Pancreas (tissue), 10 donors: ENCODE measurements at places on chromosomes 1 and 21. TPM values are rescaled to one million over a fixed set of nuclear protein-coding genes. Genes with fewer than 3 reads are reported as not detected.

Gene MYCL
- total RNA-seq: 7.8 TPM

Gene FCER1G
- total RNA-seq: 10.9 TPM

GRCh38 chr1:68770817-68771216 is 273.9 kb upstream of the DEPDC1 start:
- H3K4me3 ChIP-seq: no peak overlapping the region
- H3K36me3 ChIP-seq: no peaks in the 10 kb centered on the region
- no peaks in the 10 kb centered on the region for H3K27me3 ChIP-seq
- H3K27ac ChIP-seq: no peak overlapping the region
- no peaks in the 10 kb centered on the region for H3K4me1 ChIP-seq

DNA sequence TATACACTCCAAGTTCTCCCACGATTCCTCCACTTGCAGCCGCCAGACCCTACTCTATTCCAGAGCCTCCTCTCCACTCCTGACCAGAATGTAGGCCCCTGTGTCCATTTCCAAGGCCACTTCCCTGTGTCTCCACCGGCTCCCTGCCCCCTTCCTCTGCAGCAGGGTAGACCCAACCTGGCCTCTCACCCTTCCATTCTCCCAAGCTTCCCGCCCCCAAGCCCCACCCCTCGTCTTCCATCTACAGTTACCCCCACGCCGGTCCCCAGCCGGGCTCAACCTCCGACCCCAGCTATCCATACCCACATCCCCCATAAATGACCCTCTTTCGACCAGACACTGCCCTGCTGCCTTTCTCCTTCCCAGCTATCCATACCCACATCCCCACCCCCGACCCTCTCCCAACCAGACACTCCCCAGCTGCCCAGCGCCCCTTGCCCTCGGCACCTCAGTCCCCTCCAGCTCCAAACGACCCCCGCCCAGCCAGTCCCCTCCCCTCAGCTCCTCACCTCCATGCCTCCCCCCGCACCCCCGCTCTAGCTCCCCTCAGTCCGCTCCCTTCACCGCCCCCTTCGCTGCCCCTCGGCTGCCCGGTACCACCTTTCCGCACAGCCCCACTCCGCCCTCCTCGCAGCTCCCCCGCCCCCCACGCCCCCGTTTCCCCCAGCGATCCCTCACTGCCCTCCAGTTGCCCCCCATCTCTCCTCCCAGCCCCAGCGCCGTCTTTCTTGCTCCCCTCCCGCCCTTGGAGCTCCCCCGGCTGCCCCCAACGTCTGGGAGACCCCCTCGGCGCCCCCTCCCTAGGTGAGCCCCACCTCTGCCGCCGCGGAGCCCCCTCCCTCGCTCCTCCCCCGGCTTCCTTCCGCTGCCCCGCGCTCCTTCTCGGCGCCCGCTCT is 670 bp downstream of the RAB3B start:
- no peaks in the 10 kb centered on the region for H3K36me3 ChIP-seq
- no peak for DNase-seq
- peak overlapping the region; percentile 57 for H3K4me3 ChIP-seq
- H3K27ac ChIP-seq: no peak overlapping the region

Gene CFH
- 4.0 TPM for total RNA-seq

DNA sequence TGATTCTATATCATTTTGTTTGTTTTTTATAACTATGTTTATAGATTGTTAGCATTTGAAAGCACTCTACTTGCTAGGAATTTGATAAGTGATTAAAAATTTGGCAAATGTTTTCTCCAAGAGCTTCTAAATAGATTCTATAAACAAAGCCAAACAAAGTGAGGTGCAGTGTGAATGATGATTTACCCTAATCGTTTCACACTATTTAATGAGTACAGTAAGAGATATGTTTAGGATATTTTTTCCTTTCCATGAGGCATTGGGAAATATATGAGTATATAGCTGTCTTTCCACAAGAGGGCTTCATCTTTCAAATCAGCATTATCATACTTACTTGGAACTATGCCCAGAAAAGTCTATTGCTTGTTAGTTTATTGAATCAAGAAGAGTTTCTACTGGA is 277.0 kb upstream of the BRINP3 start:
- no peaks in the 10 kb centered on the region for H3K27me3 ChIP-seq
- no peaks in the 10 kb centered on the region for H3K4me1 ChIP-seq
- H3K36me3 ChIP-seq: no peaks in the 10 kb centered on the region
- no peak overlapping the region for H3K27ac ChIP-seq
- no peak overlapping the region for H3K4me3 ChIP-seq

GRCh38 chr1:57586842-57587241 is 163.0 kb upstream of the DAB1 start:
- H3K27ac ChIP-seq: no peak overlapping the region
- no peak for DNase-seq
- no peak overlapping the region for H3K4me3 ChIP-seq
- no peaks in the 10 kb centered on the region for H3K36me3 ChIP-seq

Gene PUM1
- 45.5 TPM for total RNA-seq

DNA sequence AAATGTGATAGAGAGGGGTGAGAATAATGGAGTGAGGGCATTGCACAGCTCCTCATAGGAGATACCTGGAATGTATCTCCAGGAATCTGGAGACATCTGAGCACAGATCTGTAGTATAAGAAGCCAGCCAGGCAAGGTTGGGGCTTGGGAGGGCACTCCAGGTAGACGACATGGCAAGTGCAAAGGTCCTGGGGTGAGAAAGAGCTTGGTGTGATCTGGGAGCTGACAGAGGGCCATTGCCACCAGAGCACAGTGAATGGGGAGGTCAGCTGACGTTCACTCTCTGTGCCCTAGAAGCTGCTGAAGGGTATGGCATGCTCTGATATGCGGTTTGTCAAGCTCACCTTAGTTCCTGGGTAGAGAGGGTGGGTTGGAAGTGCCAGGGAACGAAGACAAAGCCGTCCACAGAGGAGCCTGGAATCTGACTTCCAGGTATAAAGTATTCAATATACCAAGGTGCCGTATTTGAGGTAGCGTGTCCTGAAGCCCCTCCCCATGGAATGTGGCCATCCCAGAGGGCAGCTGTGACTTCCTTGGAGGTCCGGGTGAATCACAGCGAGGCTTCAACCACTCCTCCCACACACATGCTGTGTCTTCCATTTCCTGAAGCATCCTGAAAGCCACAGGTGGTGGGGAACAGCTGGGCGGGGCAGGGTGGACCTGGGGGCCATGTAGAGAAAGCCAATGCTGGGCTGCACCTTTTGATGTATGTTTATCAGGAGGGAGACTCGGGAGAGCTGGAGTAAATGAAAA is 182.7 kb upstream of the KLHDC7A start:
- no peaks in the 10 kb centered on the region for H3K27me3 ChIP-seq
- H3K27ac ChIP-seq: no peak overlapping the region

GRCh38 chr1:78329475-78329874 is 161.3 kb upstream of the PTGFR start:
- no peak overlapping the region for H3K4me3 ChIP-seq
- H3K27ac ChIP-seq: no peak overlapping the region
- no peaks in the 10 kb centered on the region for H3K36me3 ChIP-seq
- no peaks in the 10 kb centered on the region for H3K4me1 ChIP-seq
- DNase-seq: no peak

Gene CD1D
- total RNA-seq: 0.37 TPM

Gene SPRR3
- total RNA-seq: not detected

Gene SDE2
- total RNA-seq: 9.4 TPM

Gene RAB42
- 0.67 TPM for total RNA-seq

GRCh38 chr1:59105548-59106507 is 191.1 kb upstream of the FGGY start:
- H3K4me3 ChIP-seq: no peak overlapping the region
- DNase-seq: no peak
- no peak overlapping the region for H3K27ac ChIP-seq
- H3K4me1 ChIP-seq: no peaks in the 10 kb centered on the region
- no peaks in the 10 kb centered on the region for H3K36me3 ChIP-seq

GRCh38 chr21:39110431-39110830 is 72.8 kb downstream of the PSMG1 start:
- H3K4me3 ChIP-seq: no peak overlapping the region
- no peaks in the 10 kb centered on the region for H3K36me3 ChIP-seq
- no peak overlapping the region for H3K27ac ChIP-seq
- DNase-seq: no peak
- no peaks in the 10 kb centered on the region for H3K27me3 ChIP-seq
- no peaks in the 10 kb centered on the region for H3K4me1 ChIP-seq

- H3K4me3 ChIP-seq: no peak overlapping the region
- H3K36me3 ChIP-seq: no peaks in the 10 kb centered on the region
- H3K27me3 ChIP-seq: no peaks in the 10 kb centered on the region
Measured at GRCh38 chr1:31745096-31745945, 18.8 kb downstream of the ADGRB2 start.

DNA sequence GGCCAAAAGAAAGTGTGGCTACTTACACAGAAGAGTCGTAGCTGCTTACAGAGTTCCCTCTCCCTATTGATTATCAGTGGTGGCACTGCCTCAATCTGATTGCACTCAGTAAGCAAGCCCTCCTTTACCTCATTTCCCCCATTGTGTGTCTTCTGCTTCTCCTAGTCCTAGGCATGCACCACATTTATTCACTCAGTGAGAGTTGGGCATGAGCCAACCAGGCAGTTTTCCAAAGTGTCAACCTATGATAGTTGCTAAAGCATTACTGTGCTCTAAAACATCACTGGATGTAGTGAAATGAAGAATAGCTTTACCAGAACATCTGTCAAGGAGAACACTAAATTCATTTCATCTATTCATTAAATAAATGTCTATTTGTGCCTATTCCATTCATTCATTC is 19.3 kb downstream of the GJA5 start:
- H3K36me3 ChIP-seq: no peaks in the 10 kb centered on the region
- H3K27me3 ChIP-seq: no peaks in the 10 kb centered on the region
- no peak overlapping the region for H3K27ac ChIP-seq
- no peak for DNase-seq

GRCh38 chr1:165011991-165012531 is 344.5 kb downstream of the LMX1A start:
- H3K36me3 ChIP-seq: no peaks in the 10 kb centered on the region
- H3K4me1 ChIP-seq: no peaks in the 10 kb centered on the region
- H3K4me3 ChIP-seq: no peak overlapping the region

- no peak for DNase-seq
- no peaks in the 10 kb centered on the region for H3K27me3 ChIP-seq
- H3K4me3 ChIP-seq: peak overlapping the region; percentile 65
- H3K27ac ChIP-seq: peak overlapping the region; percentile 85
Measured at GRCh38 chr1:40980068-40980452, 564 bp downstream of the CTPS1 start.

DNA sequence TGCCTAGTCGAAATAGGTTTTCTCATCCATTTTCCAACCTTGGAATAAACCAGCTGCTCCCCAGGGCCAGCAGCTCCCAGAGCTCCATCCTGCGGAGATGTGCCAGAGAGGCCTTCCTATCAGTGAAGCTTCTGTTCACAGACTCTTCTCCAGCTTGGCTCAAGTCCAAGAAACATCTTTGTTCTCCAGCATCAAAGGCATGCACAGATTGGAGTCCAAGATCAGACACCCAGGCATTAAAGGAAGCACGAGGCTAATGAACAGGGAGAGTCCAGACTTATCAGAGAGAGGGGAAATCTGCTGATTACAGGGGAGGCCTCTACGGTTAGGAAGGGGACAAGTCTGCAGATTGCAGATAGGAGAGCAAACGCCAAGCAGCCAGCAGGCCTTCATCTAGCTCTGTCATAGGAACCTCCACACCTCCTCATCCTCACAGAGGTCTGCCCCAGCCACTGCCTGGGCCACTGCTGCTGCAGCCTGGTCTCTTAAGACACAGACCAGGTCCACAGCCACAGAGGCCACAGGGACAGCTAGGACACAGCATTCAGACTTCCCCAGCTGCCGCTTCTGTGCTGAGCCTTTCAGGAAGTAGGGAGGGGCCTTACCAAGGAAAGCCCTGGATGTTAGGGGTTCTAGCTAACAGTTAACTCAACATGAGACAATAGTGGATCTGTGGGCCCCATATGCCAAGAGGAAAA is 3.4 kb downstream of the PRR9 start:
- no peak overlapping the region for H3K27ac ChIP-seq
- H3K4me1 ChIP-seq: no peaks in the 10 kb centered on the region
- no peaks in the 10 kb centered on the region for H3K27me3 ChIP-seq

Gene KRTAP11-1
- total RNA-seq: not detected

DNA sequence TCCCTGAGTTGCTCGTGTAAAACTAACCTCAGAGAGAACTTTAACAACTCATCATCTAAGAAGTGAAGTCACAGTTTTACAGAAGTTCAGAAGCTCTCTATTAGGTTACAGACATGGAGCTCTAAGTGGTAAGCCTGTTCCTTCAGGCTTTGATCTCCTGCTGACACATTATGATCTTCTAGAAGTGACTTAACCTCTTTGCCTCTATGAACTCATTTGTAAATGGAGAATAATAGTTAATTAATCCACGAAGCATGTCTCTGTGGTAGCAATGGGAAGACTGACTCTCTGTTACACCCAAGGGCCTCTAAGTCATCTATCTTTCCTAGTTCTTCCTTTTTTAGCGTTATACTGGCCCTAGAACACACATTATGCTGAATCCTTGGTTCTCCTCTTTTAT is 157.9 kb upstream of the NRIP1 start:
- no peaks in the 10 kb centered on the region for H3K4me1 ChIP-seq
- no peaks in the 10 kb centered on the region for H3K27me3 ChIP-seq
- no peak overlapping the region for H3K27ac ChIP-seq
- H3K4me3 ChIP-seq: no peak overlapping the region
- no peak for DNase-seq

DNA sequence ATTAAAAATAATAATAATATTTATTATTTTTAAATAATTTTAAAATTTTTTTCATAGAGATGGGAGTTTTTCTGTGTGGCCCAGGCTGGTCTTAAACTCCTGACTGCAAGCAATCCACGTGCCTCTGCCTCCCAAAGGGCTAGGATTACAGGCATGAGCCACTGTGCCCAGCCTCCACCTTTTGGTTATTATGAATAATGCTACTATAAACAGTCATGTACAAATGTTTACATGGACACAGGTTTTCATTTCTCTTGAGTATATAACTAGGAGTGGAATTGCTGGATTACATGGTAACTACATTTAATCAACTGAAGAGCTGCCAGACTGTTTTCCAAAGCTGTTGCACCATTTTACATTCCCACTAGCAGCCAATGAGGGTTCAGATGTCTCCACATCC is 103.2 kb upstream of the DMRTA2 start:
- H3K27me3 ChIP-seq: no peaks in the 10 kb centered on the region
- H3K4me3 ChIP-seq: no peak overlapping the region
- no peak for DNase-seq

GRCh38 chr1:218226005-218226404 is 59.1 kb upstream of the RRP15 start:
- H3K4me1 ChIP-seq: no peaks in the 10 kb centered on the region
- no peak overlapping the region for H3K27ac ChIP-seq
- H3K27me3 ChIP-seq: no peaks in the 10 kb centered on the region
- H3K4me3 ChIP-seq: no peak overlapping the region

- peaks cover 20% of the 10 kb centered on the region for H3K4me1 ChIP-seq
- H3K36me3 ChIP-seq: peaks cover 2% of the 10 kb centered on the region
- H3K27me3 ChIP-seq: no peaks in the 10 kb centered on the region
- no peak overlapping the region for H3K27ac ChIP-seq
- H3K4me3 ChIP-seq: no peak overlapping the region
- DNase-seq: no peak
Measured at GRCh38 chr1:26789931-26790330, 2.2 kb downstream of the PIGV start.

- H3K36me3 ChIP-seq: no peaks in the 10 kb centered on the region
- no peaks in the 10 kb centered on the region for H3K4me1 ChIP-seq
- no peak for DNase-seq
- no peak overlapping the region for H3K27ac ChIP-seq
- H3K4me3 ChIP-seq: no peak overlapping the region
- no peaks in the 10 kb centered on the region for H3K27me3 ChIP-seq
Measured at GRCh38 chr1:100530880-100531487, 7.0 kb upstream of the GPR88 start.

GRCh38 chr21:43997766-43998742 is 14.1 kb upstream of the TRAPPC10 start:
- no peak overlapping the region for H3K27ac ChIP-seq
- H3K4me1 ChIP-seq: no peaks in the 10 kb centered on the region
- no peaks in the 10 kb centered on the region for H3K27me3 ChIP-seq
- no peak for DNase-seq
